ENCODE measurements at places on chromosomes 4 and X.

DNA sequence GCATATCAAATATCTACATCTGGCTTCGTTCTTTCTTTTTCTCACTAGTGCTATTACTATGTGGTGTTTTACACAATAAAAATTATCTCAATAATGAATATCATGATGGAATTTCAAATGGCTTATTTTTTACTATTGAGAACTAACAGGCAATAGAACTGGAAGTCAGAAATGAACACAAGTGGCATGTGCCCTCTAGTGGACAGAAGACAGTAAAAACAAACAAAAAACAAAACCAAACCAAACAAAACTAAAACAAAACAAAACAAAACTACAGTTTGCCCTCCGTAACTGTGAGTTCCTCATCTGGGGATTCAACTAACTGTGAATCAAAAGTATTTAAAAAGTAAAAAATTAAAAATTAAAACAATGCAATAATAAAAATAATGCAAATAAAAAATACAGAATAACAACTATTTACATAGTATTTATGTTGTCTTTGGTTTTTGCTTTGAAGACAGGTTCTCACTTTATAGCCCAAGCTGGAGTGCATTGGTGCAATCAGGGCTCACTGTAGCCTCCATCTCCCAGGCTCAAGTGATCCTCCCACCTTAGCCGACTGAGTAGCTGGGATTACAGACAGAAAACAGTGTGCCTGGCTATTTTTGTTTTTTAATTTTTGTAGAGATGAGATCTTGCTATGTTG lies 195.6 kb upstream of the TACR3 start:
- peak; percentile 26 for DNase-seq

- no peak for DNase-seq
Observed at GRCh38 chr4:165631208-165631894, 241.7 kb upstream of the TLL1 start.

DNA sequence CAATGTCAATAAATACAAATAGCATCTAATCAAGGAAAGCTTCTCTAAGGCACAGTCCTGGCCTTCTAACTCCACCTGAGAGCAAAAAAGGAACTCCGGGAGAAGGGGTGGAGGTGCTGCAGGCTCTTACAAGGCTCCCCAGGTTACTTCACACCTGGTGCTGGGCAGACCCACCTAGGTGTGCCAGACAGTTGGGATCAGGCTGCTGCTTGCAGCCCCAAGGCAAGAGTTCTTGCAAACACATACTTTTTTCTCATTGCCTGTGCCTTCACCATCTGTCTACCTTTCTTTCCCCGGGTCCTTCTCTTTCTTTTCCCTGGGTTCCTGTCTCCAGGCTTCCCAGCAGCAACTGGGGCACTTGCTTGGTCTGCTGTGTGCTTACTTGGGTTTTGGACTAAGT lies 81.4 kb upstream of the STIM2 start:
- no peak for DNase-seq

GRCh38 chrX:106391284-106391911 lies 220.4 kb upstream of the RADX start:
- no peak for DNase-seq

GRCh38 chr4:146550161-146550560 lies 28.4 kb upstream of the SLC10A7 start:
- DNase-seq = peak; percentile 35

DNA sequence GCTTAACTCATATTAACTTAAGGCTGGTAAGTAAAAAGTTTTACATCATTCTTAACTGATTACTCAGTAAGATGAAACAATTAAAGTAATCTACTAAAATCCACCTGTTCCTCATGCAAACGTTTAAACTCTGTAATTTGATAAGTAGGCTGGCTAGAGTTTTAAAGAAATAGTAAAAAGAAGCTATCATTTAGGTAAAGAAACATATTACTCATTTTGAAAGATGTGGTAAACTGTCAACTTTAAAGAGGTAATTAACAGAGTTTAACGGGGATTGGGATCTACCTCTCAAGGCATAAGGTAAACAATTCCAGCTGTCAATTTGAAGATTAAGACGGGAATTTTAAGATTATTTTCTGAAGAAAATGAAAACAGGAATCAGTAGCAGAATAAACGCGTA lies 9.8 kb downstream of the GNPDA2 start:
- DNase-seq = no peak

DNA sequence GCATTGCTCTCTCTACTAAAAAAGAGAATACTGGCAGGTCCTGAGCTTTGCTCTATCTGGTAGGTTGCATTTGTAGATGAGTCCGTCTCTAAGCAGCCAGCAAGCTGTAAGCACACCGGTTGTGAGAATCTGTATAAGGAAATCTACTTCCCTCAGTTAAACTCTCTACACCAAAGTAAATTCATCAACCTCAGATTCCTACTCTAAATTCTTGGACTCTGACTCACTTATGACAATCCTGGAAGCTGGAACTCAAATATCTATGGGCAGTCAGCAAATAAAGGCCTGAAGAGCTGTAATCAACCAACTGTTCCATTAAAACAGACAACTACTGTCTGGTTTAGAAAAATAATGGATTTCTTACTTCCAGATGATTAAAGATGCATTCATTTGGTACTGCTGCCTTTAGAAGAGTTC lies 37.9 kb downstream of the FAT1 start:
- DNase-seq = no peak

DNA sequence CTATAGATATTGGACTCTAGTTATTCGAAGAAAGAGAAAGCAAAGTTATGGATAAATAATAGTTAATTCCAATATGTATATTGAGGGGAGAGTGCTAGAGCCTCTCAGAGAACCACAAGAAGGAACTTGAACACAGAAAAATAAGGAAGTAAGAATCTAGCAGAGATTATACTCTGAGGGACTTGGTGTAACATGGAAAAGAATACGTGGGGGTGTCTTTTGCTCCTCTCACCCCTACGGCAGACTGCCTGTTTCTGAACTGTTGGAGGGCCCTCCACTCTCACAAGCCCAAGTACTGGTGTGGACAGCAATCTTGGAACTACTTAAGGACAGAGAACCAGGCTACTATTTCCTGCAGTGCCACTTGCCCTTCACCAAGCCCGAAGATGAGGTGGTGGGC lies 1174.4 kb upstream of the PCDH10 start:
- DNase-seq = no peak

- no peak for DNase-seq
Observed at GRCh38 chr4:91621446-91621845, 682.3 kb upstream of the GRID2 start.

- peak; percentile 9 for DNase-seq
Observed at GRCh38 chrX:7170898-7171297, 22.9 kb upstream of the PUDP start.

DNA sequence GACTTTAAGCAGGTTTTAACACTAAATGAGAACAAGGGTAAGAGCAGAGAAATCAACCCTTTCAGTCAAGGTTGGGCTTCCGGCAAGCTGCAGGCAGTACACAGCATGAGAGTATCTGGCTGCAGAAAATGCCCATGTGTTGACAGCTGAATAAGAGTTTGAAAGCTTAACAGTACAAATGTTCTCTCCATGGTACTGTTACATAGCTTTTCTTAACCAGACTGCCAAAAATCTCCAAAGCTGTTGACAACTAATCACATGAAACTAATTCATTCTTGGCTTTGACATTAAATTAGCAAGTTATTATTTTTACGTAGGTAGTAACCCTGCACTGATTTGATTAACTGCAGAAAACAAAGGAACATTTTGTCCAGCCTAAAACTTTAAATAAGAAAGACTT lies 153.5 kb downstream of the SLC10A7 start:
- no peak for DNase-seq

DNA sequence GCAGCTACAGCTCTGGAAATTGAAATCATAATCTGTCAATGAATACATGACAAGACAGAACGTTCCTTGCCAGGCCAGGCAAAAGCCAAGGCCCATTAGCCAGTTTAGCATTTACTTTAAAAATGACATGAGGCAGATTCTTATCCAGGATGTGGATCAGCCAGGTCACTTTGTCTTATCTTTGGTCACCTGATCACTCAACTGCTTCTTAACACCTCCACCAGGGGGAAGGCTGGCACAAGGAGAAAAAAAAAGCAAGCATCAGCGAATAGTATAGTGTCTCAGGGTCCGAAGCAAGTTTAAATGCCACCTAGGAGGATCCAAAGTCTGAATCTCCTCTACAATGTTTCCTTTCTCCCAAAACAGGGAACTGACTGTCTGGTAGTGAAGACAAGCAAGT lies 18.8 kb downstream of the ATP1B4 start:
- DNase-seq = no peak

DNA sequence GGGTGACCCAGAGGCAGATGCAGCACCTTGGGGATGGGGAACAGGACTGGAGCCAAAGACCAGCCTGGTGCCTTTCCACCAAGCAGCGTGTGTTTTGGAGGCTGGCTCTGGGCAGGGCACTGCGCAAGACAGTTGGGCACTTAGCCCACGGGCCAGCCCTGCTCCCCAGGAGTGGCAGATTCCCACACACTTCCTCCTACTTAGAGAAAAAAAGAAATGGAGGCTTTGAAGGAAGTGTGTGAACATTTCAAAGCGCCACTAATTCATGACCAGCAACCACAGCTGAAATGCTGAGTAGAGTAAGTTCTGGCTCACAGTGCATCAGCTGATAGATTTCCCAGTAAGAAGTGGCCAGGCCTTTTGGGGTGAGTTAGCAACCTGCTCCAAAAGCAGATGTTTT lies 54.9 kb upstream of the LGI2 start:
- peak; percentile 62 for DNase-seq

DNA sequence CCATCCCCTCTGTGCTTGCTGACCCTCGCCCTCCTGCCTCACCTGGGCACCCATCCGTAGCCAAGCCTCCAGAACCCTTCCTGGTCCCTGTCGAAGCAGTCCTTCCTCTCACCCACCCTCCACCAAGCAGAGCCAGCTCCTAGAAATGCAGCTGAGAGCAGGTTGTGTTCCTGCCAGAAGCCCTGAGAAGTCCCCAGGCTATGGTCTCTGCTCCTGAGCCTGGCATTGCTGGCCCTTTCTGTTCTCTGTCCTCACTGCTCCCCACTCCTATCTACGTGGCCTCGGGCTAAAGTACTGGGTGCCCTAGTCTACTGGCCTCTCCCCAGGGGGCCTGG lies 2.1 kb upstream of the CPZ start:
- DNase-seq = no peak

GRCh38 chrX:103882999-103883398 lies 50.9 kb upstream of the RAB9B start:
- DNase-seq = no peak

GRCh38 chr4:69026974-69027373 lies 69.3 kb upstream of the UGT2B7 start:
- no peak for DNase-seq

DNA sequence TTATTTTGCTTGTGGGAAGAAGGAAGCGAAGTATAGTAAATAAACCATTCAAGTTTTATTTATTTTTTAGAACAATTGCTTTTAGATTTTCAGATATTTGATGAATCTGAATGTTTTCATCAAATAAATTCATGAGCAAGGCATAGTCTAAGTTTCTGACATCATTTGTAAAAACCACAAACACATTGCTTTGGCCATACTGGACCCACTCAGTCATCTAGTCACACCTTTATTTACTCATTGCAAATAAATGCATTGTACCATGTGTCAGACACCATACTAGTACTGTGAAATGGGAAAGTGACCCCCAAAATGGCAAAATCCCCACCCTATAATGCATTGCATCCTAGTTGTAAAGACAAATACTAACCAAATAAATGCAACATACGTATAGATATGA lies 449.1 kb upstream of the SMIM31 start:
- DNase-seq = no peak

DNA sequence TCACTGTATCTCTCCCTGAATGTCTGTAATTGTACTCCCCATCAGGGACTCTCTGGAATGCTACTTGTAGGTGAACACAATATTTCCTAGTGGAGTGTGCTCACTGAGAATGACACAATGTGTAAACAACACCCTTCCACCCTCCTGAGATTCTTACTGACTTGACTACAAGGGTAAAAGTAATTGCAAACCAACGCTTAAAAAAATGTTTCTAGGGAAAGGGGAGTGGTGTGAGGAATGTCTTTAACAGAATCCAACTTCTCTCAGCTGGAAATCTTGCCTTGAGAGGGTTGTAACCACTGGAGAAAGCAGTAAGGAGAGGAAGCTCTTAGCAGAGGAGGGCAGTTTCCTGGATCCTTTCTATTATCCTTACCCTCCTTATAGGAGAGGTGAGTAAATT lies 5.1 kb upstream of the RAPGEF2 start:
- no peak for DNase-seq

GRCh38 chr4:947491-947971 lies 15.3 kb downstream of the TMEM175 start:
- DNase-seq = no peak

DNA sequence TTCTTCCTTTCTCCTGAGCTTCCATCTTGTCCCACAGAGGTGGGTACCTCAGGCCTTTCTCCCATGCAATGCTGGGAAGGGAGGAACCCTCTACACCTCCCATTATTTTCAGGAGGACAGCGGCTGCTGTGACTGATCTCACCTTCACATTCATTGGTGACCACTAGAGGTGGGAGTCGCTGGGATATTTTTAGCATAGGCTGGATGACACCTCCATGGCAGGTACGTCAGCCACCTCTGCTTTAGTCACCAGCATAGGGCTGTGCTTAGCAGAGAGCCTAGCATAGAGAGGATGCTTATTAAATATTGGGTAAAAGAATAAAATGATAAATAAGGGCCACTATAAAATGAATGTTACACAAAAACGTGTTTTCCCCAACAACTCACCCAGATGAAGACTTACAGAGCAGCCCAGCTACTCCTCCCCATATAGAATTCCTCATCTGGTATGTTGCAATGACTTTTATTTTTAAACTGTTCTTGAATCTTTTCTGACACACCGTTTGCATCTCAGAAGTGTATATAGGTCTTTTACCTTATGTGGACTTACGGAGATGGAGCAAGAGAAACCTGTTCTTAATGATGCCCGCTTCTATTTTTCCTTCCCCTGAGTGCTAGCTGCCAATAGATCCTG lies 60.9 kb upstream of the SORBS2 start:
- DNase-seq = no peak

- peak; percentile 68 for DNase-seq
Observed at GRCh38 chrX:118802857-118803256, 20.8 kb upstream of the ZCCHC12 start.

DNA sequence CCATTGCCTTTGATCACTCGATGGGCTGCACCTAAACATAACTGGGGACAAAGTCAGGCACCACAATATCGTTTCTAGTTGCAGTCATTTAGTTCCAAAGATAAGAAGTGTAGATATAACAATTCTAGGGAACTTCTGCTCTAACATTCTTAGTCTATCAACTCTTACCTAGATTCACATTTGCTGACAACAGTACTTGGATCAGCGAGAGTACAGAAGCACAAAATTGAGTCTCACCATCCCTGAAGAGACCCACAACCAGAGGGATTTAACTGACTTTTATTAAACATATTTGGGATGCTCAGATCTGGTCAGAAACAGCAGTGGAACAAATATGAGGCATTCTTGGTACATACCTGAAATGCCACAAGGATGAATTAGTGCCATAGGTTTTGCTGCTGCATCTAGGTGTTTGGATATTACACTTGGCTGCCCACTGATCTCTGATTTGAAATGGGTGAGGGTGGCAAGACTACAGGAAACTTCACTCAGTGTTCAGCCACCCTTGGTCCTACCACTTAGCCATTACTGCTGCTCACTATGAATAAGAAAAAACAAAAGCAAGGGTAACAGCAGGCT lies 28.9 kb upstream of the HUWE1 start:
- no peak for DNase-seq

Measured in suppressor macrophage treated with lipopolysaccharide for 4 hours (primary cell).